ENCODE measurements at places on chromosomes 4 and X.

DNA sequence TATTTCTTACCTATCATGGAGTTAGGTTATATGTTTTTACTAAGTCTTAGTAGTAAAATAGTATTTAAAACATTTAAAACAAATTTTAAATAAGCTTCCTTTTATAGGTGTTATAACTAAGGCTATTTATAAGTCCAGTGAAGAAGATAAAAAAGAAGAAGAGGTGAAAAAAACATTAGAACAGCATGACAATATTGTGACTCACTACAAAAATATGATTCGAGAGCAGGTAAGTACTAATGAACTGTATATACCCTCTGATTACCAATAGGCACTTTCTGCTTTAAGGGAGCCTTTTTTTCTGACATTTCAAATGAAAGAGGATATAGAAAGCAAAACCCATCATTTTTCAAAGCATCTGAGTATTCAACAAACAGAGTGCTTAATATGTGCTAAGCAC is 76.6 kb downstream of the USO1 start:
- DNase-seq = no peak

- no peak for DNase-seq
These were observed 30.3 kb upstream of the CXCL8 start for GRCh38 chr4:73710094-73710493.

DNA sequence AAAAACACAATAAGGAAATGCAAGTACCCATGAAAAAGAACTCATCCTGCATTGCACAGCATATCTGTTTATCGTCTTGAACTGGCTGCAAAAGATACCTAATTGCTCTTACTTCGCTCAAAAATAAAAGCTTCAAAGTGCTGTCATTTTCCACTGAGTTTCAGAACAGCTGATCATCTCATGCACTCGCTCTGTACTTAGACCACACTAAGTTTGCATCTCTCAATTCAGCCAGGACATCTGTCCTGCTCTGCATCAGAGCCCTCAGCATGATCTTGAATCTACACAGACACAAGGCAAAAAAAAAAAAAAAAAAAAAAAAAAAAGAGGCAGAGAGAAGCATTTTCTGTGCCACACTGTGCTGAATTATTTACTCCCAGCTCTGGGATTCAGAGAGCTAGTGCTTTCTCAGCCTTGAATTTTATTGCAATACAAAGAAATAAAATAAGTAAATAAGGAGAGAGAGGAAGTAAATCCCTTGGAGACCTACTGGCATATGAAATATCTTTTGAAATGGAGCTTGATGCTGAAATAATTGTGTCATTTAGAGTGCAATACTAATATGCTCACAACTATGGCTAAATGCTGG is 81.3 kb downstream of the PPP1R2C start:
- no peak for DNase-seq

- DNase-seq = no peak
These were observed 16.3 kb upstream of the TAB3 start for GRCh38 chrX:30905321-30905720.

GRCh38 chr4:14716691-14717090 is 285.6 kb upstream of the CPEB2 start:
- no peak for DNase-seq

DNA sequence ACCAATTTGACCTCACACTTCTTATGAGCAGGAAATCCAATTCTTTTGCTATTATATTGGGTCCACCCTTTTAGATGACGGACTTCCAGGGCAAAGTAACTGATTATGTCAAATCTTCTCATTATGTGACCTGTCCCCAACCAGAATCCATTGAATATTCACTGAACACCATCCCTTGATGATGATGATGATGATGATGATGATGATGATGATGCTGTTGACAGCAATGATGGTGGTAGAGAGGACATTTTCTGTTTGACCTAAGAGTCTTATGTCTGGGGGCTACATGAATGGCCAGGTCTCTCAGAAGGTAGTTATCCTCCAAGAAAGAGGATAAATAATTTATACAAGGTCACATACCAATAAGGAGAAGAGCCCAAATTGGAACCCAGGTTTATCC is 5.2 kb downstream of the TCEAL8 start:
- DNase-seq = no peak

- peak; percentile 54 for DNase-seq
These were observed at the start of gene BEX5 for GRCh38 chrX:102155806-102156179. BEX5 (minus strand) TSS chrX:102155977; CDS start chrX:102154265, 1,712 bp downstream.

GRCh38 chrX:97326456-97326855 is 442.7 kb downstream of the RPA4 start:
- no peak for DNase-seq

DNA sequence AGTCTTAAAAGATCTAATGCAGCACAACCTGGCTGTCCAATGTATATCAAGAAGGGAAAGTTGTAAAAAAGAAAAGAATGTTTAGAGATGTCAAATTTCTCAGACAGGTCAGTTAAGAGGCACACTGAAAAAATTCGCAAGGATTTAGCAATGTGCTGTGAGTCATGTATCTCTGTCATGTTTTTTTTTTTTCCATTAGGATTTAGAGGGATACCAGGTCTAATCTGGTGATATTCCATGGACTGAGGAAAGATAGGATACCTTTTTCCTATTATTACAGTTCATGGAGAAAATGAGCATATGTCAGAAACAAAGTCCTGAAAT is 815.4 kb upstream of the PCDH10 start:
- DNase-seq = no peak

- DNase-seq = no peak
These were observed 4.8 kb downstream of the AREG start for GRCh38 chr4:74449571-74450297.

DNA sequence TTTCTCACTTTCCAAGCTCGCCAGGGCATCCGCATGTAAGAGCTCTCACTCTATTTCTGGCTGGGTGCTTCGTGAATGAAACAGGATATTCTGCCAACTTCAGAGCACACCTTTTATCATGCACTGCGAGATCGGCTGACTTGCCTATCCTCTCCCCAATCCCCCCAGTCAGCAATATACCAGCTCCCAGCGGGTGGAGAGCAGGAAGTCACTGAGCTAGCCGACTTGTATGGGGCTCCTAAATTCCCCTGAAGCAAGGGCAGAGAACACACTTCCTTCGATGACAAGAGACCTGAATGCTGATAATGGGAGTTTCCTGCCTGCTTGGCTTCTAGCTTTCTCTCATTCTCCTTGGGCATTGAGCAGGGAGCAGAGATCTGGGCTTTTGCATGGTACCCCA is 33.8 kb upstream of the MAMLD1 start:
- DNase-seq = no peak

Data from activated naive CD4-positive, alpha-beta T cell treated with Interleukin-2 at 50 U/mL for 16 hours (primary cell).